ENCODE measurements at places on chromosomes 2 and 18.

- no peak for DNase-seq
These were observed 79.9 kb downstream of the PARD3B start for GRCh38 chr2:204625135-204625534.

DNA sequence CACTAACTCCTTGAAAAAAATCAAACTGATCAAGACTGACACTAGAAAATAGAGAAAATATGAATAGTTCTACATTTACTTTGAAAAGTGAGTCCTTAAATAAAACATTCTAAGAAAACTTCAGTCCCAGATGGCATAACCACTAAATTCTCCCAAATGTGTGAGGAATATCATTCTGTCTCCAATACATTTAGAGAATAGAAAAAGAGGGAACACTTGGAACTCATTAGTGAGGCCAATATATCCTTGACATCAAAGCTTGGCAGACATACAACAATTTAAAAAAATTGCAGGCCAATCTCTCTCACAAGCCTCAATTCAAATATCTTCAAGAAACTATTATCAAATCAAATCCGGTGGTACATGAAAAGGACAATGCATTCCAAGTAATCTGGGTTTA lies 79.3 kb upstream of the TMEM247 start:
- no peak for DNase-seq

- DNase-seq = no peak
These were observed 278.8 kb upstream of the SLC14A2 start for GRCh38 chr18:45336448-45336847.

DNA sequence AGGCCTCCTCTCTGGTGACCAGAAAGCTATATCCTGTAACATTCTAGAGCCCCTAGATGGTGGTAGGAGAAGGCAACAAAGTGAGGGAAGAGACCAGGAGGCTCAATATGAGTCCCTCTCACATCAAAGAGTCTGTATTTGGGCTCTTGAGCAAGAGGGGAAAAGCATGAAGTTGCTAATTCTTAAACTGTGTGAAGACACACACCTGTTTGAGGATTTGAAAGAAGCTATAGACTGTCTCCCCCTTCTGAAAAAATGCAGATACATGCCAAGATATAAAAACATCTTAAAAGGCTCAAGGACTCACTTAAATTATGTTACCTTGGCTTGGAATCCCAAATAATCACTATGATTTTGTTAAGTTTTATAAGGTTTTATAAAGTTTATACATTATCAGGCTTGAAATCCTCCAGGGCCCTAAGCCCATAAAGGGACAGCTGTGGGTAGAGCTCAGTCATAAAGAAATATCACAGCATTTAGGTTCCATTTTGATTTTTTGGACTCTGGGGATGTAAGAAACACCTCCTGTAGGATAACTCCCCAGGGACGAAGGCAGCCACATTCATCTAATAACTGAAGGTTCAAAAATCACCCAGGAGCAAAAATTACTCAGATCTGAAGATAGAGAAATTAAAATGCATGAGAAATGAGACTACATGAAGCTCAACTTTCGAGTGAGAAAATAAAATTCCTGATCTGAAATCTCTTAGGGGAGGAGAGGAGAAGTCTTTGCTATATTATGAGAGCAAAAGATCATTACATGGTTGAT lies 136.1 kb upstream of the LGALSL start:
- DNase-seq = no peak

DNA sequence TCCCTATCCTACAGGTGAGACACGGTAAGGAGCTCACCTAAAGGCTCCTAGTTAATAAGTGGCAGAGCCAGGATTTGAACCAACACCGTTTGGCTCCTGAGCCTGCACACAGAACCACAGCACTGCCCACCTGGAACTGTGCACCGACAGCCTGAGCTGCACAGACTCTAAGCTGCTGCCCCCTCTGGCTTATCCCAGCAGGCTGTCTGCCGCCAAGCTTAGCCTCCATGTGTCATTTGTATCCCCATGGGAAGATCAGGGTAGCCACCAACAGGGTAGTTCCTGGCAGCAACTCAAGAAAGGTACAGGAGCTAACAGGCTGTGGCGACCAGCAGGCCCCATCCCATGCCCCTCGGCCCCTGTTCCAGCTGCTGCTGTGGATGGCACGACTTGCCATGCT lies 135.7 kb downstream of the LRRC30 start:
- DNase-seq = no peak

DNA sequence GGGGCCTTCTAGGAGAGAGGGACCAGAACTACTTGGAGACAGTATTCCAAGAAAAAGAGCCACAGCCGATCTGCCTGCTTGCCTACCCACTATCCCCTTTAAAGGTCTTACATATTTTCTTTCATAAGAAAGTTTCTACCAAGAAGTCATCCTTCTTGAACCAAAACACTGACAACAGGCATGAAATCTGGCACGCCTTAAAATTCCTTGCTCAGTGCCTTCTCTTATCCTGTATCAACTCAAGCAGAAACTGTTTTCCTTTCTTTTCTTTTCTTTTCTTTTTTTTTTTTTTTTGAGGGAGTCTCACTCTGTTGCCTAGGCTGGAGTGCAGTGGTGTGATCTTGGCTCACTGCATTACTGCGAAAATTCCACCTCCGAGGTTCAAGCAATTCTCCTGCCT lies 48.3 kb upstream of the ZFP36L2 start:
- DNase-seq = no peak

DNA sequence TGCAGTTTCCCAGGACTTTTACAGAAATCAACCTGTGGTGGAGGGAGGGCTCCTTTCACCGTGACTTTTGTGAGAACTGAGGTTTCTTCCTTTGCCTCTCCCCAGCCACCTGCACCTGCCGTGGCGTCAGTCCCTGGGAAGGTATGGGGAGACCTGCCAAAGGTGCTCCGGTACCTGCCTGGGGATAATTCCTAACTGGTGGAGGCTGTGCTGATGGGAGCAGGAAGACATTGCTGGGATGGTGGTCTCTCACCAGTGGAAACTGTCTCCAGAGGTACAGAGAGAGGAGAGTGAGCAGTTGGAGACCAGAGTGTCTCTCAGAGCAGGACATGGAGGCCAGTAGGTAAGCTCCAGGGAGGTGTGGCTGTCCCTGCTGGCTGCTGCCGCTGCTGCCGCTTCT lies 52.6 kb downstream of the CIB4 start:
- DNase-seq = no peak

- no peak for DNase-seq
These were observed 88.9 kb downstream of the MOGAT1 start for GRCh38 chr2:222760301-222760897.

DNA sequence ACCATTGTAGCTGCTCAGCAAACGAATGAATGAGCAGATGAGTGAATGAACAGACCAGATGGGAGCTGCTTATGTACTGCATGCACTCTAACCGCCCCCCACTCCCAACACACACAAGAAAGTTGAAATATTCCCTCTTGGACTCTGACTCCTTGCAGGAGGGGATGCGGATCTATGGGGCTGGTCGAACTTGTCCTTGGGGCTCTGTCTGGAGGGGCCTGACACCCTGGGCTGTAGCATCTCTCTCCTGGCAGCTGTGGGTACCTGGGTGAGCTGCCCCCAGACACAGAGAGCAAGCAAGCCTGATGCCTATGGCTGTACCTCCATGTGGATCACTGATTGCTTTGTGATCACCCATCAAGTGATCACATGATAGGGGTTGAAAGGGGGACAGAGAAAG lies 192.4 kb upstream of the SMAD2 start:
- no peak for DNase-seq

- DNase-seq = no peak
These were observed 309.4 kb upstream of the EPAS1 start for GRCh38 chr2:45987856-45988255.

DNA sequence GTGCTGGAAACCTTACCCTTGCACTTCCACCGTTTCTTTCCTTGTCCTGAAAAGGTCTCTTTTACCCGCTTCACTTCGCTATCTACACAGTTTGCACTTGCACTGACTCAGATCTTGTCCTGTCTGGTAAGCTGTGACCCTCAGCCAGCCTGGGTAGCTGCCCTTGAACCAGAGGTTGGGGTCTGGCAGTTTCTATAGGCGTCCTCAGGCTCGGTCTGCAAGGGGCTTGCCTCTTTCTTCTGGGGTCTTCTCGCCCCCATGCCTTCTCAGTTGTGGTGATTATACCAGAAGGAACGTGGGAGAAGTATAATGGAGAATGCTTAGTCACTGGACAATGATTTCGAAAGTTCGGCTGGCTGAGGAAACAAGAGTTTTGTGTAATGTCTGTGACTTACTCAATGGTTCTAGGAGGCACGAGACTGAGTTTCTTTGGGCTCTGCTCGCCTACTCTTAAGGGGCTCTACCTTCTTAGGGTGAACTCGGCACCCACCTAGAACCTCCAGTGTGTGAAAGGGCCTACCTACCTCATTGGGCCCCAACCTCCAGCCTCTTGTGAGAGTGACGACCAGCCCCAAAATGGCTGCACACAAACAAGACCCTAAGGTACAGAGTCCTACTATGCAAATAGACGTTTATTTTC lies 6.9 kb upstream of the STAT1 start:
- no peak for DNase-seq

DNA sequence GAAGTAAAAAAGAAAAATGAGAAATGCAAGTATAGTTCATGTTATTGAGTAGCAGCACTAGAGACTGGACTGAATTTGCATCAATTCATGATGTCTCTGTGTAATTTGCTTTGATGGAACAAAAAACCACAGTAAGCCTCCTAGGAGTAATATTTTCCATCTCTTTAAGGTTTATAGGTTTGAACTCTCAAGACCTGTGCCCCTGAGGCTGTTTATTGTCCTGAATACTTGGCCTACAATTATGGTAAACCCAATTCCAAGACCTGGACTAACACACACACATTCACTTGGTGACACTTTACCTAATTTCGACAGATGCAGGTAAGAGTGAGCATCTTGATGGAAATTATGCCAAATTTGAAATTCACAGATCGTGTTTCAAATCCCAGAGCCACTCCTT lies 71.8 kb upstream of the ZNF521 start:
- no peak for DNase-seq

GRCh38 chr2:109005686-109006204 lies 16.7 kb upstream of the EDAR start:
- no peak for DNase-seq

DNA sequence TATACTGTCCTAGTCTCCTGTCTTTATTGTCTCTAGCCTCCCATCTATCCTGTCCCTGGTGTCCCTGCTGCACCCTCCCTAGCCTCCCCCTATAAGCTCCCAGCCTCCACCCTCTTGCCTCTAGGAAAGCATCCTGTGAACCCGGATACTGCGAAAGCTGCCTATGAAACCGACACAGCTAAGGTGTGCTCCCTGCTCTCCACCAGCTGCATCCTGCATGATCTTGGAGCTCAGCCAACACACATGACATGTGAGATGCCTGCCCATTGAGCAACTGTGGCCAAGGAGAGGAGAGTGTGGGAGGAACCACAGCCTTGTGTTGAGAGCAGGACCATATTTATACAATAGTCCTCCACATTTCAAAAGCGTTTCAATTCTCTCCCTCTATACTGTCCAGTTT lies 187.1 kb downstream of the ZBTB7C start:
- no peak for DNase-seq

DNA sequence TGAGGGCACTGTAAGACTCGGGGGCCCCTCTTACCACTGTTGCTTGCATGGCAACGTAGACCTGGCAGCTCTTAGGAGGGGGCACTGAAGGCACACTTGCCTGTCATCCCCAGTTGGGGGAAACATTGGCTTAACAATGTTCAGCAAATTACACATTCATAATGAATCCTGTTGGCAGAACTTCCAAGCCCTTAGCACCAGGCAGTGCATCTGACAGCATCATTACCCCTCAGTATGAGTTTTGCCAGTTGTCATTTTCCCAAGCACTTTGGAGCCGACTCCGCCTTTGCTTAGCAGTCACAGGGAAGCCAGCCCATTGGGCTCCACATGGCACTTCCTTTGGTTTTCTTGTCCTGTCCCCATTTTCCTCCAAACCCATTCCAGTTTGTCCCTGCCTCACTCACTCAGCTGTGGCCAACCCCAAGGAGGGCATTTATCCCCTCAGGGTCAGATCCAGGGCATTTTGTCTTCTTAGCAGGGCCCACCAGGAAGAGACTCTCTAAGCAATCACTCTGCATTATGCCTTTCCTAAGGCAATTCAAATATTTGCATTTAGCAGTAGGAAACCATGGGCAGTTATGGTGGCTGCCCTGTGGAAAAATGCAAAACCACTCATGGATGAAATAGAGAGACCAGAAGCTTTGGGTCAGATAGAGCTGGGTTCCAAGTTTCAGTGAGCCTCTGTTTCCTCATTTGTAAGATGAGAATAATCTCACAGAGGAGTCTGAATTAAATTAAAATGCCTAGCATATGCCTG lies 73.9 kb downstream of the VSNL1 start:
- no peak for DNase-seq

DNA sequence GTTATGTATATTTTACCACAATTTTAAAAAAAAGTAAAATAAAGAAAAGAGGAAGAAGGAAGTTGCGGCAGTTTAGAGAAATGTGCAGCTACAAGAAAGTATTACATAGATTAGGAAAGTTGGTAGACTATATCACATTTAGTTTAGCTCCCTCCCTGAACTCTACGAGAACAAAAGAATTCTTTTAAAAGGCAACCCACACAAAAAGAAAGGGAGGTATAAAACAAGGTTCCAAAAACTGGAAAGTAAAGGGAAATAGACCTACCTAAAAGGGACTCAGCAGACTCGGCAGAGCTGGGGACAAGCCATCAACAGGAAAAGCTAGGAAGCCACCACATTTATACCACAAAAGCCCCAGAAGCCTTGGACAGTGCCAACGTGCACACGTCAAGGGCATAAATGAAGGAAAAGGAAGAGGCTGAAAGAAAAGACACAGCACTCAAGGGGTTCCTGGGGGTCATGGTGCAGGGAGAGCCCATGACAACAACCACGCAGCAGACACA lies 9.1 kb downstream of the TMEM127 start:
- peak; percentile 62 for DNase-seq

GRCh38 chr2:25301453-25302352 lies 40.0 kb downstream of the DNMT3A start:
- no peak for DNase-seq

- no peak for DNase-seq
These were observed 4.6 kb downstream of the HOXD1 start for GRCh38 chr2:176193048-176193447.

All from stimulated activated naive CD4-positive, alpha-beta T cell (primary cell).